Caudate nucleus (tissue), 63 donors: ENCODE measurements at places on chromosomes 6 and 20.

DNA sequence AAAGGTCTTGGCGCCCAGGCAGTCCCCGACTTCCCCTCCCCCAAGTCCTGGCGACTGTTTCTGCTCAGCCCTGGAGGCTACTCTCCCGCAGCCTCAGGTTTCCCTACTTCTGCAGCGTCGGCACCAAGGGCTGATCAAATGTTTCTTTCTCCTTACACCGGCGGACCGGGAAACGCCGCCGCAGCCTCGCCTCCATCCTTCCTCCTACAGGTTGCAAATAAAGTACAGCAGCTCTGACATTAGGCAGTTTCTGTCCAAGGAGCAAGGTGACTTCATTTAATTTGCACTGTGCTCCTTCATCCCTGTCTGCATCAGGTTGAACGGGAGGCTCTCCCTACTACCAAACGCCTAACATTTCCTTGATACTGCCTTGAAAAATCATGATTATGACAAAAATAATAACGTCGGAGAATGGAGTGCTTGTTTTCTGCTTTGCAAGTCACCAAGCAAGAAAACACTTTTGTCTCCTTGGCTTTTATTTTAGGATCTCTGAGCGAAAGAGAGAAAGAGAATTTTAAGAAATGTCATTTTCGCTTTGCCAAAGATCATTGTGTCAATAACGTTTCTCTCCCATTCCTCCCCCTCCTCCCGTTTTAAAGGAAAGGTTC, 1.0 kb downstream of the CLIC5 start:
- no peak for DNase-seq

DNA sequence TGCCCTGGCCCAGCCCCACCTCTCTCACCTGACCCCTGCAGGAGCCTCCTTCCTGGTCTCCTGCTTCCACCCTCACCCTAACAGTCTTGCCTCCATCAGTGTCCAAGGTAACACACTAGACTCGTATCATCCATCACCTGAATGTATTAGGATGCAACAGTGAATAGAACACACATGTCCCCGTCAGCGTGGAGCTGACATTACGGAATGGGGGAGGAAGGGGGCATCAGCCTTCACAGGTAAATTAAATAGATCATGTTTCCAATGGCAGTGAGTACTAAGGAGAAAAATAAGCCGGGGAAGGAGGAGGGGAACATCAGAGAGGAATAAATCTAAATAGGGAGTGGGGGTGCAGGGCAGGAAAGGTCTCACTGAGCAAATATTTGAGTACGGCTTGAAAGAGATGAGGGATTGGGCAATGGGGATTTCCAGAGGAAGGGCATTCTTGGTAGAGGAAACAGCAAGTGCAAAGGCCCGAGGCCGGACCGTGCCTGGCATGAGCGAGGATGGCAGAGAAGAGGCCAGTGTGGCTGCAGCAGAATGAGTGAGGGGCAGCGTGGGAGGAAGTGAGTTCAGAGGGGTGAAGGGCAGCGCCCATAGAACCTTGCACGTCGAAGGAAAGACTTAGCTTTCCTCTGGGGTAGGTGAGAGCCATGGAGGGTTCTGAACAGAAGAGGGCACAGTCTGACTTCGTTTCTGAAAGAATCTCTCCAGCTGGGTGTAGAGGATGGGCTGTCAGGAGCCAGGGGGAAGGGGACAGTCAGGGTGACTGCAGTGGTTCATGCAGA, 110.1 kb upstream of the PTPN1 start:
- no peak for DNase-seq

GRCh38 chr6:40485300-40485699, 101.9 kb downstream of the LRFN2 start:
- no peak for DNase-seq

DNA sequence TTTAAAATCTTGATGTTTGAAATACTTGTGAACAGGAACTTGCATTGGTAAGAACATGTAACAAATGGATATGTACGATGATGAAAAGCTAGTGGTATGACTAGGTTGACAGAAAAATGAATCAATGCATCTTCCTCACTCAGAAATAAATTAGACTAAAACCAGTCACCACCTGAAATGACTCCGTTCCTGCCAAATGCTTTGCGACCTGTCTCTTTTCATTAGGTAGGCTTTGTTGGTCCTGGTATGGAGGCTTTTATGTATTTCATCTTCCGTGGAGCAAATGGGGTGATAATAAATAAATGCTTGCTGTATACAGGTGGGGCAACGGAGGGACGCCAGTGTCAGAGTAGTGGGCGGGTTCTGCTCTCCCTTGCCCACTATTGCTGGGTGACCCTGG, 17.1 kb upstream of the ULBP3 start:
- no peak for DNase-seq

- no peak for DNase-seq
Measured at GRCh38 chr6:45394586-45395095, 16.9 kb upstream of the SUPT3H start.

GRCh38 chr6:34056305-34057108, 89.4 kb downstream of the GRM4 start:
- no peak for DNase-seq

- DNase-seq = no peak
Measured at GRCh38 chr20:47857187-47857568, 71.9 kb upstream of the SULF2 start.

- peak; percentile 80 for DNase-seq
Measured at GRCh38 chr6:44223319-44224028, at the start of gene SLC29A1. SLC29A1 (plus strand) TSS chr6:44223595; CDS start chr6:44227314, 3,719 bp downstream.

GRCh38 chr6:68852791-68853190, 217.7 kb downstream of the ADGRB3 start:
- DNase-seq = no peak

DNA sequence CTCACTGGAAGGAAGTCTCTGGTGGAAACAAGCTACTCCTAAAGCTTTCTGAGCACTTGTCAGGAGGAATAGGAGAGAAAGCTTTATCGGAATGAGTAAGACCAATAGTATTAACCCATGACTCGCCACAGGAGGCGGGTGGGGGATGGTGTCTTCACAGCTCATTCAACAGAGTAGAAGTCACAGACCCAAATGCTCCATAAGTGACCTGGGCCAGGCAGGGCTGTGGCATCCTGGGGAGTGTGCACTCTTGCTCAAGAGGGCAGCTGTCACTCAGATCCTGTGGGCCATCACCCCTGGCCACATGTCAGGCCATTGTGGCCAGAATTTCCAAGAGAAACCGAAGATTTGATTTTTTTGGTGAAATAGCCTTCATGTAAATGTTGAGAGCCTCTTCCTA, 116.0 kb downstream of the SYCP2 start:
- DNase-seq = no peak

DNA sequence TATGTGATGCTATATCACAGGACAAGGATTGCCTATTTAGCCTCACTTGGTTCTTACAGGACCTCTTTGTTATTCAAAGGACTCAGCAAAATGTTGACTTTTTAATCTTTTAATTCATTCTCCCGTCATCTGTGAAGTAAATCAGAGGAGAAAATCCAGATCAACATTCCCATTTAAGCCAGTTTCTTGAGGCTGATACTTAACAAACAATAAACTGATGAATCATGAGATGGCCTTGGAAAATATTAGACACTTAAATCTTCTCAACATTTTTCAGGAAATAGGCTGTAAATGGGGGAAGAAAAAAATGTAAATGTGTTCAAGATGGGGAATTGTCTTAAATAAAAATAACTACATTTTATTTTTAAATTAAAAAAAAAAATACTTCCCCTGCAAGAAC, 55.9 kb upstream of the UBR2 start:
- no peak for DNase-seq

DNA sequence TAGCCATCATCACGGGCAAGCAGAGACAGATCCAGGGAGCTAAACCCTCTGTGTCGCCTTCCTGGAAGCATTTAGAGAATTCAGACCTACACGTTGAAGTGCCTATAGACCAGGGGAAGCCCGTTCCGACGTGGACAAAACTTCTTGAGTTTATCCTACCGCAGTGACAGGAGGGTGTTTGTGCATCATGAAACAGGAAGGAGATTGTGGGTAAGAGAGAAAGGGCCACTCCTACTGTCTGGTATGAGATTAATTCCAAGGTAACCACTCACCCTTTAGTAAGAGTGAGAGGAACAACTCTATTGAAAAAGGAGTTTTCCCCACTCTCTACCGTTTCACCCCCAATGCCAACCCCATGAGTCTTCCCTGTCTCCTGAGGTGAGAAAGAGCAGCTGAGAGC, 133.7 kb downstream of the TFAP2C start:
- no peak for DNase-seq

- no peak for DNase-seq
Measured at GRCh38 chr6:37615564-37616340, 81.9 kb downstream of the MDGA1 start.

DNA sequence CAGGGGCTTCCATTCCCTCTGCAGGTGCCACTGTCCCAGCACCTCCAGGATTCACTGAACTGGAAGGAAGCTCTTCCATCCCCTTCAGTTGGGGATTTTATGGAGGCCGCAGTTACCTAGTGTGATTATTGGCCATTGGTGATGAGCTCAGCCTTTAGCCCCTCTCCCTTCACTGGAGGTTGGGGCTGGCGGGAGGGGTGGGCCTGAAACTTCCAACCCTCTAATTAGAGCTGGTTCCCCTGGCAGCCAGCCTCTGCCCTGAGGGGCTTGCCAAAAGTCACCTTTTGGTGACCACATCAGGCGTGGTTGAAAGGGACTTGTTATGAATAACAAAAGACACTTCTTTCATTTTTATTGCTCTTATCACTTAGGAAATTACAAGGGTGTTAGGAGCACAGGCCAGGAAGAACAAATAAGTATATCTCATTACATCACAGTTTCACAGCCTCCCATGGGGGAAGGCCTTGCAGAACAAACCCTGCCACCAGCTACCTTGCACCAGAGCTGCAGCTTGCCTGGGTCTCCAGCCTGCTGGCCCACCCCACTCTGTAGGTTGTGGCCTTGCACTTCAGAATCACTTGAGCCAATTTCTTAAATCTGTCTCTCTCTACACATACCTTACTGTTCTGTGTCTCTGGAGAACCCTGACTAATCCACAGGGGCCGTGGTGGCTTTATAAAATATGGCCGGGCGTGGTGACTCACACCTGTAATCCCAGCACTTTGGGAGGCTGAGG, 5.0 kb downstream of the PYGB start:
- no peak for DNase-seq

DNA sequence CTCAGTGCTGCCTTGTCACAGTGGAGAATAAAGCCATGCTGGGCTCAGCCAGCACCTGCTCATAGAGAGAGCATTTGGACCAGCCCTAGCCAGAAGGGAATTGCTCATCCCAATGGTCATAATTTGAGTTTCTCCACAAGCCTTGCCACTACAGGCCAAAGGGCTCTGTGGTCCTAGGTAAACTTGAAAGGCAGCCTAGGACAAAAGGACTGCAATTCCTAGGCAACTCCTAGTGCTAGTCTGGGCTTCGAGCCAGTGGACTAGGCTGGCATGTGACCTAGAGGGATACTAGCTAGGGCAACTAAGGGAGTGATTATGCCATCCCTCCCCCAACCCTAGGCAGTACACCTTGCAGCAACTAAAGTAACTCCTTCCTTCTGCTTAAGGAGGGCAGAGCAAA, 516.2 kb downstream of the BCKDHB start:
- DNase-seq = no peak

- no peak for DNase-seq
Measured at GRCh38 chr20:32480371-32481241, 104.5 kb downstream of the NOL4L start.

- no peak for DNase-seq
Measured at GRCh38 chr6:70118670-70119069, 184.2 kb downstream of the COL9A1 start.

- DNase-seq = no peak
Measured at GRCh38 chr6:116099036-116099435, 1.6 kb upstream of the NT5DC1 start.

GRCh38 chr6:7706269-7706668, 19.6 kb upstream of the BMP6 start:
- no peak for DNase-seq

GRCh38 chr20:32807706-32808105, 12.0 kb upstream of the MAPRE1 start:
- no peak for DNase-seq

DNA sequence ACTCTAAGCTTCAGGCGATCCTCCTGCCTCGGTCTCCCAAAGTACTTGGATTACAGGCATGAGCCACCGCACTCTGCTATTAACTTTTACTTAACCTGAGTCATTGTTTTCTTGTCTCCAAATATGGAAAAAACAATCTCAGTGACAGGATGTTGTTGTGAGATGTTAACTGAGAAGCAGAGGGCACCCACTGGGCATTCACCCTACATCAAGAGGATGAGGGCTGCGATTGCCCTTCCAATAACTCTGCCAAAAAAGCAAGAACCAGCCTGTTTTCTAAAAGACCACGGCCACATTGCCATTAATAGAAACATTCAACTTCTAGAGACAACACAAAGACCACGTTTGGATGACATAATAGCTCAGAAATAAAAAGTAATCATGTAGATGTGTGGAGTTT, 107.6 kb upstream of the SGK1 start:
- no peak for DNase-seq

DNA sequence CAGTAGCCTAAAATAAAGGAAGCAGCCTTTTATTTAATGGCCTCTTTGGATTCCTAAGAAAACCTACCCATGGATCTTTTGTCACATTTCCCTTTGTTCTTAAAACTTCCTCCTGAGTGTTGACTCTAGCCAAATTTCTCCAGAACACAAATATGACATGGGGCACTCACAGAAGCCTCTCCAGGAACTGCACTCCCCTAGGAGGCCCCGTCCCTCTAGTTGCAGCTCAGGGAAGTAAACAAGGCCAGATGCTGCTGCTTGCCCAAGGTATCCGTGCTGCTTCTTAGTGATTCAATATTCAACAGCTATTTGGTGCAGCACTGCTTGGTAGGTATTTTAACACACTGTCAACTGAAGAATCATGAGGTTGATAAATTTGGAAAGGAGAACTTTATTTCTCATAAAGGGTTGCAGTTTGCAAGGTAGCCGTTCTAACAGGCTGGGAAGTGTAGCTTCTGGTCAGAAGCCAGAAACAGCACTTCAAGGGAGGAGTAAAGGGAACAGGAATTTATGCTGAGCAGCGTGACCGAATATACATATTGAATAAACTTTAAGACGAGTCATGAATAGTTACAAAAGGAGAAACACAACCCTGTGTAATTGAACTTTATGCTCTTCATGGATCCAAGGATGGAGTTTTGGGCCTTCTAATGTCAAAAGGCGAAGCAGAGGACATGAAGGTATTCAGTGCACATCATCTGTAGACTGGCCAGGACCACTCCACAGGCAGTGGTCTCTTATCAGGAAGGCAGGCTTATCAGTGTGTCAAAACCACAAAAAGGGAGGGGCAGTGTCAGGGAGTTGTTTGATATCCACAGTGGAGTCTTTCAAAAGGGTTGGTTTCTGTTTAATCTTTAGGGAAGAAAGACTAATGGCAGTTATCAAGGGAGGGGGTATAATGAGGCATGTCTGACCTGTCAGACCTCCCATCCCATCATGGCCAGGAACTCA, 63.3 kb downstream of the CD24 start:
- DNase-seq = no peak

DNA sequence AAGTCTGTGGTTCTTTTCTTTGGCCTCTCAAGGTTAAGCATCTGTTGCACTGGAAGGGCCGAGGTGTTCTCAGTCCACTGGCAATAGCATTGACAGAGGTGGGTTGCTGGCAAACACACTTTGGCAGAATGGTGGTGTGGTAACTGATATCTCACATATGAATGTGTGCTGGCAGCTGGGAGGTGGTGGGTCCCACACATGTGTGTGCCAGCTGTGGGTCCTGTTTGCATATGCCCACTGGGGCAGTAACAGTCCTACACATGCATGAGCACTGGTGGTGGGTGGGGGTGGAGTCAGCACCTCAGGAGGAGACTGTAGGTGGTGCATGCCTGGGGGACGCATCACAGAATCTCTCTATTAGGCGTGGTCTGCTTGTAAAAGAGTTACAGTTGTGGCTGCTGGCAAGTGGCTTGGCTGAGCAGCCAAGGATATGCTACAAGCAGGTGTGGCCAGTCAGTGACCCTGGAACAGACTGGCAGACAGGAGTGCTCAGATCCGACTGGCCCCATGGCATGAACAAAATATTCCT, 934.3 kb downstream of the GRIK2 start:
- DNase-seq = no peak

- DNase-seq = no peak
Measured at GRCh38 chr20:16488616-16489015, 84.6 kb downstream of the KIF16B start.
